ENCODE measurements at places on chromosomes 4 and X.

GRCh38 chr4:138393886-138394610 lies 151.9 kb upstream of the SLC7A11 start:
- DNase-seq: no peak

DNA sequence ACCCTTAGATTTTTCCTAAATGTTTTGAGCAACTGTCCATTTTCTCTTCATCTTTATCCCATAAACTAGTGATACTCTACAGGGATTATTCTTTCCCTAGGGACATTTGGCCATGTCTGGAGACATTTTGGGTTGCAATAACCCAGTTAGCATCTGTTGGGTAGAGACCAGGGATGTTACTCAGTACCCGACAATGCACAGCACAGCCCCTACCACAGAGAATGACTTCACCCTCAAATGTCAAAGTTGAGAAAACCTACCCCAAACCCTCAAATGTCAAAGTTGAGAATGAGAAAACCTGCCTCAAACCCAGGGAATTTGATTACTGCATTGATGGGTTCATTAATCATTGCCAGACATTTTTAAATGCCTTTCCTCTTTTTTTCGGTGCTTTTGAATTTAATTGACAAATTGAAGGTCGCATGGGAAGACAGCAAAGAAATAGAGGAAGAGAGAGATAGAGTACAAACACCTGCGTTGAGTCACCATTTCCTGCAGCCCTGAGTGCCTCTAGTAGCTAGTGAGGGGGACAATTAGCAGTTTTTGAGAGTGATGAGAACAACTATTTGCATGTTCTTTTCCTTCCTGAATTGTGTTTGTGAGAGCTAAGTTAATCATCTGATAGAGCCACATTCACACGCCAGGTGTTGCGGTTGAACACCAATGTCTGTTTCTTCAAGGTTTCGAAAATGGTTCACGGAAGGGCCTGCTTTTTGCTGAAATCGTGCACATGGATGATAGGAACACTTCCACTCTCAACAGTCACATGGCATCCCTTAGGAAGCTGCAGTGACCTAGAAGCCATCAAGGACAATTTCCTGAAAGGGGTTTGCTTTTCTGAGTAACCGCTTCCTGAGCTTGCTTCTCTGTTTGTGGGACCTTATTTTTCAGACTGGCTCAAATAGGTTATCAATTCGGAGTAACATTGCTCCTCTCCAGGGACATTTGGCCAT lies 203.9 kb upstream of the VCX3A start:
- no peak for DNase-seq

GRCh38 chr4:18105030-18106011 lies 83.8 kb upstream of the LCORL start:
- DNase-seq: no peak

DNA sequence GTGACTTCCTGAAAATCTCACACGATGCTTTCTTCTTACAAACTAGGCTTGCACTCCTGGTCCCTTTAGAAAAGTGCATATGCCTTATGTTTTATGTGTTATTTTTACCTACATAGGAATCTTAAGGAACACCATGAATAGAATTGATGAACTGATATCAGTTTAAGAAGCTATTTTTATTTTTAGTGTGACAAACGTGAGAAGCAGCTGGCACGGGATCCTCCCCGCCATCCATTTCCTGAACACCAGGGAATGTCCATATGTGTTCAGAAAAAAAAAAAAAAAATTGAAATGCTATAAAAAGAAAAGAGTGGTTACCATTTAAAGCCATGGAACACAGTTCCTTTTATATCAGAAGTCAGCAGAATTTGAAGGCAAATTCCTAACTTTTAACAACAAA lies 1096.1 kb upstream of the PRKX start:
- DNase-seq: no peak

GRCh38 chr4:85595098-85595775 lies 120.3 kb downstream of the ARHGAP24 start:
- no peak for DNase-seq

GRCh38 chr4:953574-953915 lies 19.8 kb downstream of the DGKQ start:
- DNase-seq: no peak

DNA sequence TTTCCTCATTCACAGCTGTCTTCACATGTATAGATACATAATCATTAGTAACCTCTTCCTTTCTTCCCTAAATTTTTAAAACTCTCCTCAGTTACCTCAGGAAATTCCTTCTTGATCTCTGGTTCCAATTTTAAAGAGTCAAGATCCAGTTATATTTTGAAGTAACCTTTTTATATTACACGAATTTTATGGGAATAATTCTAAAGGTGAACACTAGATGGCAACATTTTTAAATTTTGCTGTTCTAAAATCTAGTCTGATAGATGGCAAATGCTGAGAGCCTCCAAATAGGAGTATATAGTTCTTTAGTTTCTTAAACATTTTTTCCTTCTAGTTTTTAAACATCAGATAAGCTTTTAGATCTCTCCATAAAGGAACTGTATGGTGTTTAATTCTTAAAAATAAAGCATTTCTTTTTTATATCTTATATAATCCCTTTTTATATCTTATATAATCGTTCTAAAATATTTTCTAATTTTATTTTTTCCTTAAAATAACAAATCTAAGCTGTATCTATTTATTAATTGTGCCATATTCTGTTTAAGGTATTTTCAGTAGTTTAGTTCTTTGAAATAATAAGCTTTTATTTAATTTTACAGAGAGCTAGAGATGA lies 37.9 kb upstream of the PAPSS1 start:
- DNase-seq: no peak

GRCh38 chr4:79249881-79250503 lies 75.9 kb downstream of the NAA11 start:
- no peak for DNase-seq

DNA sequence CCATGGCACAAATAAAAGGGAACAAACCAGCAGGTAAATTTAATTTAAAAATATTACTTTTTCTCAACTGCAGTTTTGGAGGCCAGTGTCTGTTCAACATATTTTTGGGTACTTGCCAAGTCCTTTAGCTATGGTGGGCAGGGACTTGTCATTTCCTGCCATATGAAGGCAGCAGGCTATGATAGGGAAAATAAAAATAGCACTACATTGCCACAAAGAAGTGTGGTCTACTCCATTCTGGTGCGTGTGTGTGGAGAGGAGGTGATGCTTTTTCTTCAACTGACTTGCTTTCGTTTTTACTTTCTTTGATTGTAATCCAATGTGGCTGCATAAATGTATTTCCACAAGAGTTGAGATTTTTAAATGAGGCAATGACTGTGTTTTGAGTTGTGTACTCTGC lies 17.2 kb downstream of the GPR174 start:
- DNase-seq: no peak

DNA sequence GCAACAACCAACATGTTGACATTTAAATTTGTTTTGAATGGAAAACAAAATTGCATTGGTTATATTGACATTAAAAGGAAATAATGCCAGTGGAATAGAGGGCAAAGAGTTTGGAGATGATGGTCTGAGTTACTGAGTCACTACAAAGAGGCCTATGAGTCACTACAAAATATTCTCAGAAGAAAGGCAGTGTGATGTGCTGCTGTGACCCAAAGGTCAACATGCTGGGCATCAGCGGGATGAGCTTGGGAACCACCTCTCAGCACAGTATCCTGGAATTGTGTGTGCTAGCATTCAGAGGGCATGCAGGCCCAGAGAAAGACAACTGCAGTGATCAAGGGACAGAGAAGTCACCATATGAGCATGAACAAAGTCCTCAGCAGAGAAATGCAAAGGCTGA lies 2.8 kb downstream of the CMC4 start:
- DNase-seq: no peak

DNA sequence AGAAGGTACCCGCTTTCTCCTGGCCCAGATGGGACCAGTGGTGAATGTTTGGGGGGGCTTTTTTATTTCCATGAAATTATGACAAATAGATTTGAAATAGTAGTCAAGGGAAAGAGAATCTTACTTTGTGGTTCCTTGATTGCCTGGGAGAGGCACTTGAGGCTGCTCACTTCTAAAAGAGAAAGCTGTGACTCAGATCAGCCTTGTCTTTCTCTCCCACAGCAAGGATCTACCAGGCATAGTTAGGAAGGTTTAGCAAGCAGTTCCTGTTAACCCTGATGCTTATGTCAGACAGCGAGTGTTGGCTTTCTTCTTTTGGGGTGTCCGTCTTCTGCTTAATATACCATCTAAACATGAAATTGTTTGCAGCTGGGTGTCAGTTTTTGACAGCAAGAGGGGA lies 114.5 kb downstream of the TSPAN7 start:
- DNase-seq: no peak

DNA sequence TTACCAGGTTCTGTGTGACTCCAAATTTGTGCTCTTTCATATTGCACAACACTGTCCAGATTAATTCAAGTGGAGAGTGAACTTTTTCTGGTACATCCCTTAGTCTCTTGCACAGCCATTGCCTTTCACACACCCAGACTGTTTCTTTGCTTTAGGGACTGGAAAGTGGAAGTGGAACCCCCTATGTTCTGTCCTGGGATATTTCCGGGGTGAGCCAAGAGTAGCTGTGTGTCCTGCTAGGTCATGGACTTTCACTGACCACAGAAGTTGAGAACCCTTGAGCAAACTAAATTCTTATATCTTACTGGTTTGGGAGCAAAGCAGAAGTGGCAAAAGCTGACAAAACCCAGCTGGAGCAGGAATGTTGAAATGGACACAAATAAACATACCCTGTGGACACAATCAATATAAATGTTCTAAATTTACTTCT lies 10.3 kb upstream of the VSIG4 start:
- DNase-seq: no peak

GRCh38 chrX:100643956-100644860 lies at the start of gene SRPX2:
SRPX2 (plus strand) TSS chrX:100644199; CDS start chrX:100646323, 2,124 bp downstream.
- DNase-seq: no peak

DNA sequence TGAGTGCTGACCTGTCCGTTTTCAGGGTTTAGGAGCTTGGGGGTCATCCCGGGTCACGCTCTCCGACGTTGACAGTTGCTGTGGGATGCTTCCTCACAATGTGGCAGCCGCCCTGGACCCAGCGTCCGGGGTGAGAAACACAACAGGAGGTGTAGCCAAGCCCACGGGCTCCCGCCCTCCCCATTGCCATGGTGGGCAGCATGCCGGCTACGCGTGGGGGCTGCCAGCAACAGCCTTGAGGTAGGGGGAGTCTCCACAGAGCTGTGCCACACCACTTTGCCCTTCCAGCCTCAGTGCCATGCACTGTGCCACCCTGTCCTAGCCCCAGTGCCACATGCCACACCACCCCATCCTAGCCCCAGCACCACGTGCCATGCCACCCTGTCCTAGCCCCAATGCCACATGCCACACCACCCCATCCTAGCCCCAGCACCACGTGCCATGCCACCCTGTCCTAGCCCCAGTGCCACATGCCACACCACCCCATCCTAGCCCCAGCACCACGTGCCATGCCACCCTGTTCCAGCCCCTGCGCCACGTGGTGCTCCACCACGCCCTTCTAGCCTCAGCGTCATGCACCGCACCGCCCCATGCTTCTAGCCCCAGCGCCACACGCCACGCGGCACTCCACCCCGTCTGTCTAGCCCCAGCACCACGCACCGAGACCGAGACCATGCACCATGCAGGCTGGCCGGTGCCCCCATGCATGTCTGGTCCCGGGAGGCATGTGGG lies 8.5 kb upstream of the HGFAC start:
- DNase-seq: no peak

GRCh38 chr4:118751629-118752323 lies 66.6 kb downstream of the METTL14 start:
- DNase-seq: no peak

DNA sequence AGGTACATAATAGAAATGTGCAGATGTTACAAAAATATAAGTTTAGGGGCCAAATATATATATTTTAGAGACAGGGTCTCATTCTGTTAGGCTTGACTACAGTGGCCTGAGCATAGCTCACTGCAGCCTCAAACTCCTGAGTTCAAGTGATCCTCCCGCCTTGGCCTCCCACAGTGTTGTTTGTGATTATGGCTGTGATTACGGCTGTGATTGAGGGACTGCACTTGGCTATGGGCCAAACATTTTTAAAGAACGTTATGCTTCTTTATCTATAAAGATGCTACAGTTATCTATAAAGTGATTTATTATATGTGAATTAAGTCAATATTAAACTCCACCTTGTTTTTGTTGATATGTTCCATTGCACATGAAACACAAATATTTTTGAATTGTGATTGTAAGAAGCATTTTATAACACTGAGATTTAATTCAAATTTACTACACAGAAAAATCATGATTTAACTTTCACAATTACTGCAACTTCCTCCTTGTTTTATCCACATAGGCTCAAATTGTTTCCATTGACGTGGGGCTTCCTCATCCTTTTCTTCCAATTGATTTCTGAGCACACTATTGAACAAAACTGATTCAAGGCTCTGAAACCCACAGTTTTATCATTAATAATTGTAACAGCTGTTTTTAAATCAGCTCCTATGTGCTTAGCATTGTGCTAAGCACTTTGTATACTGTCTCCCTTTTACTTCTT lies 68.4 kb upstream of the BMPR1B start:
- DNase-seq: no peak

GRCh38 chr4:154781983-154782293 lies 866 bp downstream of the RBM46 start:
- DNase-seq: no peak

Measured in stimulated activated CD4-positive, alpha-beta T cell treated with anti-CD3 and anti-CD28 coated beads, Interleukin-1b, Interleukin-23, amount 100 ng/mL, for 1 hour (primary cell).